ENCODE measurements at places on chromosomes 16 and 17.

DNA sequence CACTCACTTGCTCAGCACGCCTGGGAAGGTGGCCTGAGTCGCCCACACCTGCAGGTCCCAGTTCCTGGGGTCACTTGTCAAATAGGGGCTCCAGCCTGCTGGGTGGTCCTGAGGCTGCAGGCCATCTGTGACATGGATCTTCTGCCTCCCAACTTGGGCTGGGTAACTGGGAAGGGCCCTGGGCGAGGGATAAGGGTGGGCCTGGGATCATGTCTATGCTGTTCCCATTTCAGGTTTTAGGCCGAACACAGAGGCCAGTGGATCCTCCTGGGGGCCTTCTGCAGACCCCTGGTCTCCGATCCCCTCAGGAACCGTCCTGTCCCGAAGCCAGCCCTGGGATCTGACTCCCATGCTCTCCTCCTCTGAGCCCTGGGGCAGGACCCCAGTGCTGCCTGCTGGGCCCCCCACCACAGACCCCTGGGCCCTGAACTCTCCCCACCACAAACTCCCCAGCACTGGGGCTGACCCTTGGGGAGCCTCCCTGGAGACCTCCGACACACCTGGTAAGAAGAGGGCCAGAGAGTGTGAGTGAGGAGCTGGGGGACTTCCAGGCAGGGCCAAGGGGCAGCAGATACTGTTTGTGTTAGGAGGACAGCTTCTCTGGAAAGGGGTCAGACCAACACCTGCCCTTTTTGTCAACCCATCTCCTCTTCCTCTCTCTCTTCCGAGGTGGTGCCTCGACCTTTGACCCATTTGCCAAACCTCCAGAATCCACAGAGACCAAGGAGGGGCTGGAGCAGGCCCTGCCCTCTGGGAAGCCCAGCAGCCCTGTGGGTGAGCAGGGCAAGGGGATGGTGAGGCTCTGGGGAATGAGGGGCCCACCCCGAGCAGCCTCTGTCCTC lies 6.2 kb upstream of the SPATA20 start:
- no peak for DNase-seq

- no peak for DNase-seq
Observed at GRCh38 chr17:82112181-82112913, 14.3 kb upstream of the FASN start.

DNA sequence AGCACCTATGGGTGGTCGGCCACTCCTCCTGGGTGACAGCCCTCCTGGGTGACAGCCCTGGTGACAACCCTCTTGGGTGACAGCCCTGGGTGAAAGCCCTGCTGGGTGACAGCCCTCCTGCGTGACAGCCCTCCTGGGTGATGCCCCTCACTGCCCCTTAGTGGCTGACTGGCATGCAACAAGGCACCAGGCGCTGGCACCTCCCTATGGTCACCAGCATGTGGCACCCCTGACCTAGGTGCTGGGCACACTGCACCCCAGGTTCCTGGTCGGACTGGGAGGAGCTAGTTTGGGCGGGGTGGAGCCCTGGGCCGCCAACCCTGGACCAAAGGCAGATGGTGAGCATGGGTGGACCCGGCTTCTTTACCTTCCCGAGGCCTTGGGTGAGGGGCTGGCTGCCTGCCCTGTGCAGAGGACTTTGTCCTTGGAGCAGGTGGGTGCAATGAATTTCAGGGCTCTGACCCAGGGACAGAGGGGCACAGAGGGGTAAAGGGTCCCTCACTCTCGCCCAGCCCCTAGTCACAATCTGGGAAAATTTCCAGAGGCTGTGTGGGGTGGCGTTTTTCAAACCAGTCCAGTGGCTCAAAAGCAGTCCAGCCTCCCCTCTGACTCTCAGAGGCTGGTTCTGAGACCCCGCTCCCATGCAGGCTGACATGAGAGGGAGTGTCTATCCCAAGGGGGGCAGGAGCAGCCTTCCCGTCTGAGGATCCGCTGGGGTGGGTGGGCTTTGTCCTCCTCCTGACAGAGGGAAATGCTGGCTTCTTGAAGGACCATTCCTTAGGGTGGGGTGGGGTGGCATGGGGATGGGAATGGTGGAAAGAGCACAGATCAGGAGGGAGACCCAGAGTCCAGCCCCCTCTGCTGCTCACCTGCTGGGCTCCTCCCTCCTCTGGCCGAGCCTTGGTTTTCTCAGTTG lies 25.9 kb upstream of the TNFRSF13B start:
- DNase-seq, result no peak

DNA sequence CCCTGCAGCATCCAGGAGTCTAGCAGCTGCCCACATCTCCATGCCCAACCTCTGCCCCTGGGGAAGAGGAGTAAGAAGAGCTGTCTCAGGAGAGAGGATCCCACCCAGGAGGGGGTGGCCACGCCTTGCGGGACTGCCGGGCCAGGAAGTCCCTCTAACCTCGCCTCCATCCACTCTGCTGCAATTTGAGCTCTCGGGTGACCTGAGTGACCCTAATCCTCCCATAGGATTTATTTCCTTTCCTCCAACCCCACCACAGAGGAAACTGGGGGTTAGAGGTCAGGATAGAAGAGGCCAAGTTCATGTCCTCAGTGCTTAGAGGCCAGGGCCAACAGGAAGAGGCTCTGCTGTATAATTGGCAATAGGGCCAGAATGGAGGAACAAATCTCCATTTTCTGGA lies 22.6 kb upstream of the NGFR start:
- no peak for DNase-seq
